ENCODE measurements at places on chromosomes 16 and 17.
A peak's percentile ranks its signal among the peaks of the same experiment; 100 is the strongest.

DNA sequence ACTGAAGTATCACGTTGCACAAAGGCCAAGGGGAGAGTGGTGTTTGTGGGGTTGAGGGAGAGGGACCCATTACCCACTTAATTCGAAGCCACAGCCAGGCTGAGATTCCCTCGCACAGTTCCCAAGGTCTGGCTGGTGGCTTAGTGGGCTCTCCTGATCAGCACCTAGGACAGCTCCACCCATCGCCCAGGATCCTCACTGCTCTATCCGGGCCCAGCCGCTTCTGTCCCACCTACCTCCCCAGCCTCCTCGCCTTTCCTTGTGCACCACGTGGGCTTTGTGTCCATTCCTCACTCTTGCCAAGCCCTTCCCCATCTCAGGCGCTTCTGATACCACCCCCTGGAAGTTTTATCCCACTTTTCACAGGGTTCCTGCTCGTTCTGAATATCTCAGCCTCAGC lies 163.5 kb downstream of the CCT6B start:
- DNase-seq = no peak

- DNase-seq = no peak
These were observed 1.0 kb downstream of the MYLK3 start for GRCh38 chr16:46746821-46747776.

DNA sequence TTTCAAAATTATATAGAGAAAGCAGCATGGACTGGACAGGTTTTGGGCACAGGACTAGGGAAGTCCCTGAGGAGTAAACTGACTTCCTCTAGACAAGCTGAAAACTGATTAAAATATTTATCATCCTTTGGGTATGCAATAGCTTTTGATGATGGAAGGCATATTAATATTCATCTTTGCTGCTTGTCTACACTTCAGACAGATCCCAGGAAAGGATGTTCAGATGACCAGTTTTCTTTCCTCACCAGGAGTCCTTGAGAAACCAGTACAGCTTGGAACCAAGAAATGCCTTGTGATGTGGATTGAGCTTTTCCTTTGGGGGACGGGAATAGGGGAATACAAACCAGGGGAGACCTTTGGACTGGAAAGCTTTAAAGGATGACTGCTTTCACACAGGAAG lies 195.5 kb downstream of the FTO start:
- DNase-seq = no peak

- no peak for DNase-seq
These were observed 31.8 kb upstream of the PRM1 start for GRCh38 chr16:11312718-11313492.

GRCh38 chr17:55265311-55266021 lies 706 bp downstream of the HLF start:
- no peak for DNase-seq

DNA sequence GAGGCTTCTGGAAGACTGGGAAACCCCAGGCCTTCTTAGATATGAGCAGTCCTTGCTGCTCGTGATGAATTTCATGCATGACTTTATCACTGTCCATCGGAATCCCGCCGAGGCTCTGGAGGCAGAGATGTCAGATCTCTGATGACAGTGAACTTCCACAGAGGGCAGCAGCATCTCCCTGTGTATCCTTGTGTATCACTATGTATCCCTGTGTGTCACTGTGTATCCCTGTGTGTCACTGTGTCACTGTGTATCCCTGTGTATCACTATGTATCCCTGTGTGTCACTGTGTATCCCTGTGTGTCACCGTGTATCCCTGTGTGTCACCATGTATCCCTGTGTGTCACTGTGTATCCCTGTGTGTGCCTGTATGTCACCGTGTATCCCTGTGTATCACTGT lies 160.2 kb upstream of the CHMP6 start:
- DNase-seq = no peak

- DNase-seq = no peak
These were observed 604 bp upstream of the ZC3H18 start for GRCh38 chr16:88569614-88569984.

GRCh38 chr17:29162082-29162908 lies 17.9 kb downstream of the MYO18A start:
- no peak for DNase-seq

DNA sequence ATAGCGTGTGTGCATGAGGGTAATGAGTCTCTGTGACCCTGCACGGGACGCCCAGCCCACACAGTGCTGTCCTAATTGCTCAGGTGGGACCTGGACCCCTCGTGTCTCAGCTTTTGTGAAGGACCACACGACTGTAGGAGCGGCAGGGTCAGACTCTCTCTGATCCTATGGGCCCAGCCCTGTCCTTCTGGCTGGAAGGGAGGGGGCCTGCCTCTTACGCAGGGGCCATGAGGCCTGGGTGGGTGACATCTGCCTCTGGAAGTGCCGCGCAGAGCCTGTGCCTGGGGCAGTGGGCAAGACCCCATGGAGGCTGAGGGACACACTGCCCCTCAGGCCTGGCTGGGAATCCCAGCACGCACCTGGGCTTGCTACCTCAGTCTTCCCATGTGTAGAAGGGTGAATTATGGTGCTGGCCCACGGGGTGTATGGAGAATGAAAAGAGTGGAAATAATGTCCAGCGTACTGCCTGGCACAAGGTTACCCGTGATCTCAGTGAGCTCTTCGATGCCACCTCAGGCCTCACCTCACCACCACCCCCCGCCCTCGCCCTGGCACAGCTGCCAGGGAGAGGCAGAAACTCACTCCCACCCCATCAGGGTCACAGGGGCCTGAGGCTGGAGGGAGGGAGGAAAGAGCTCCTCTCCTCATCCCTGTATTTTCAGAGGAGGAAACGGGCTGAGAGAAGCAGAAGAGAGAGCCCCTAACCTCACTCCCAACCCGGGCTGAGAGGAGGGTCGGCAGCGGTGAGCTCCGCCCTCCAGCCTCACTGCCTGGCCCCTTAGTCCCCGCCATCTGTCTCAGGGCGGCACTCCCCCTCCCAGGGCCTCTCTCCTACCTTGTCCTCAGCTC lies 27.1 kb upstream of the DBNDD1 start:
- no peak for DNase-seq

DNA sequence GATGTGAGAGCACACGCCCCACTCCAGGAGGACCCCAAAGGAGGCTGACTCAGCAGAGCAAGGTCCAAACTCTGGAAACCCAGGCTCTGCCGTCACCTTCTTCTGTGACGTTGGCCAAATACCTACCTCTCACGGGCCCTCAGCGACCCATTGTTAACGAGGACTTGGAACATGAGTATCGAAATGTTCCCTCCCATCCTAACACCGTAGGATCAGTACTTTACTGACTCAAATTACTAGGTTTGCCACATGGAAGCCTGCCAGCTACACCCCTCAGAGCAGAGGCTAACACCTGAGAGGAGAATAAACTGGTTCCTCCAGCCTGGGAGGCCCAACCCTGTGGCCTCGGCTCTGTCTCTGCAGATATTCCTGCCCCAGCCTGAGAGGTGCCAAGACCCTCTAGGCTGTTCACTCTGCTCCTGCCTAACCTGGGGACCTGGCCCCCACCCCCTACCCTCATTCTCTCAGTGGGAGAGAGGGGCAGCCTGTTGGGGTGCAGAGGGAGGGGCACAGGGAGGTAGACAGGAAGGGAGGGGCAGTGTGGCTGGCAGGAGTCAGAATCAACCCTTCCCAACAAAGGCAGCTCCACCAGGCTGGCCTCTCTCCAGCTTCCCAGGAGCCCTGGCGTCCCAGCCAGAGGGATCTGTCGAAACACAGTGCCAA lies 4.4 kb downstream of the PITPNM3 start:
- no peak for DNase-seq

DNA sequence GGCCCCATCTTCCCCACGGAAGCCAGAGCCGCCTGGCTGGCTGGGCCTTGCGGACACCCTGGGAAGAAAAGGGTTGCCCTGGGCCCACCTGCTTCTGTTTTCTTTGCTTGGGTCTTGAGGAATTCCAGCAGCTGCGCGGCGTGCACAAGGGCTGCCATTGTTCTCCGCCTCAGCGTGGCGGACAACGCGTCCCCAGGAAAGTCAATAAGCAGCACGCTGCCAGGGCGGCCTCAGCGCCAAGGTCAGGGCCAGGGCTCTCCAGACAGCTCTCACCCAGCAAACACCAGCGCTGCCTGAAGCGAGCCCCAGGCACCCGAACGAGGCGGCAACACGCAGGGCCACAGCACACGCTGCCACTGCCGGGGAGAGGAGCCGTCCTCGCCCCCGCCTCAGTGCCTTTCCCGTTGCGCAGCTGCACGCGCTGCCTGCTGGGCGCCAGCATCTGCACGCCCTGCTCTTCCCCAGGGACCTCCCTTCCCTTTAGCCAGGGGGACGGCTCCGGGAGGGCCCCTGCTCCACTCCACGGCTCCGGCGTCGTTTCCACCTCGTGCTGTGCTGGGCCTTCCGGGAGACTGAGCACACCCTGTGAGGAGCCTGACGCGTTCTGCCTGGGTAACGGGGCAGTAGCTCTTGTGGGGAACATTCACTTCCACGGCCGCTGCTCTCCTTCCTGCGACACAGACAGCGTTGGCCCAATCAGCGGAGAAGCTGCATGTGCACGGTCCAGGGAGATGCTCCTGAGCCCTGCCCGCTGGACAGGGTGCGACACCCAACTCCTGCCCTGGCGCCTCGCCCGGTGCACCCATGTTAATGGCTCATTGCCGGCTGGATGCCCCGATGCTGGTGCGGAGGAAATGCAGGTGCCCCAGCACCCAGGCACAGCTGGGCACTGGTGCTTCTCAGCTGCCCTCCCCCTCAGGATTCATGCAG lies 57.8 kb downstream of the LMF1 start:
- peak; percentile 76 for DNase-seq

GRCh38 chr17:19645734-19646201 lies 2.8 kb upstream of the ALDH3A2 start:
- peak; percentile 8 for DNase-seq

DNA sequence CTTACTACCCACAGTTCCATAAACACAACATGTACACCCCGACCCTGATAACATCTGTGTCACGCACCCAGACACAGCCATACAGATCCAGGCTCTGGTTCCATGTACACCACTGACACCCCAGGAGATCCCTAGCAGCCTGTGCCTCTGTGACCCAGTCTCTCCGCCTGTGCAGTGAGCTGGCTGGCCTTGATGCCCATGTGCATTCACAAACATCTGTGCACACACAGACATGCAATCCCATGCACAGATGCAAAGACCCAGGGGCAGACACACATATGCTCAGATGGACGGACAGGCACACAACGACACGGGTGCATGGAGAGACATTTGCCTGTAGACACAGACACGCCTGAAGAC lies 4.1 kb downstream of the CCDC102A start:
- DNase-seq = no peak

- DNase-seq = no peak
These were observed 5.5 kb downstream of the KDM8 start for GRCh38 chr16:27208796-27209195.

DNA sequence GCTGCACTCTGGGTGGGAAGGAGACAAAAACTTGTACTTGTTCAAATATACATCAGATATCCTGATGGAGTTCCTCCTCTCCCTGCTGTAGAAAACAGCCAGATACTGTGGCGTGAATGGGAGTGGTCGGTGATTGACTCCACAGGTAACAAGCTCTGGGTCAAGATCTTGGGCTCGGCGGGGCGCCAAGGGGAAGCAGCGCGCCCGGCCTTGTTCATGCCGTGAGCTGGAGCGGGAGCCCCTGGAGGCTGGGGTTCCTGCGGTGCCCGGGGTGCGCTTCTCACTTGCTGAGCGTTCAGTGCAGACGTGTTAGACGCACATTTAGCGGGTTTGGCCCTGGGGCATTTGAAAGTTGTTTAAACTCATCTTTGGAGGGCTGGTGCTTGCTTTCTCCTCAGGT lies 44.4 kb downstream of the BANP start:
- DNase-seq = no peak

DNA sequence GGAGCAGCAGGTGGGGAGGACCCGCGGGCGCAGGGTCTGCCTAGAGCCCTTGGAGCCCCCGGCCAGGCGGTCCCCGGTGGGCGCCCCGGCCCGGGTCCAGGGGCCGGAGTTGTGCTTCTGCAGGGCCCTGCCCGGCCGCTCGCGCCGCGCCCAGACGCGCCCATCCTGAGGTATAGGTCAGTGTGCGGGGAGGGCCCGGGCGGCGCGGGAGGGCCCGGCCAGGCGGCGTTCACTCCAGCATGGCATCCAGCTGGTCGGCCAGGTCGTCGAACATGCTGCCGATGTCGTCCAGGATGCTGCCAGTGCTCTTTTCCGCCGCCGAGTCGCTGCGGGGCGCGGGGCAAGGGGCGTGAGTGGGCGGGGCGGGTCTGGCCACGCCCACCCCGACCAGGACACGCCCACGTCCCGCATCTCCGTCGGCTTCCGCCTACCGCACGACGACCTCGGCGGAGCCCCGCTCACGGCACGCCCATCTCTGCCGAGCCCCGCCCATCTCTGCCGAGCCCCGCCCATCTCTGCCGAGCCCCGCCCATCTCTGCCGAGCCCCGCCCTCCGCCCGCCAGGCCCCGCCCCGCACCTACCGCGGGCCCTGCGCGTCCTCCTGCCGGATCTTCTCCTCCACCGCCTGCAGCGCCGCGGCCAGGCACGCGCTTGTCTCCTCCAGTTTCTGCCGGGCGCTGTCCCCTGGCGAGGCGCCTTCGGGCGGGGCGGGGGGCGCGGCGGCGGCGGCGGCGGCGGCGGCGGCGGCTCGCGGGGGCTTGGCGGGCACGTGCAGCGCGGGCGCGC lies 17.9 kb downstream of the CASKIN1 start:
- no peak for DNase-seq

- DNase-seq = no peak
These were observed 434 bp downstream of the CEMP1 start for GRCh38 chr16:2530629-2531318.

All from anterior cingulate cortex (tissue), 58 donors.